ENCODE measurements at places on chromosomes 4 and X.

- no peak for DNase-seq
Measured at GRCh38 chr4:15912961-15913630, 25.4 kb downstream of the FGFBP1 start.

- DNase-seq = no peak
Measured at GRCh38 chr4:127501103-127501502, 131.7 kb upstream of the INTU start.

GRCh38 chrX:7409866-7410265 lies 261.9 kb upstream of the PUDP start:
- no peak for DNase-seq

DNA sequence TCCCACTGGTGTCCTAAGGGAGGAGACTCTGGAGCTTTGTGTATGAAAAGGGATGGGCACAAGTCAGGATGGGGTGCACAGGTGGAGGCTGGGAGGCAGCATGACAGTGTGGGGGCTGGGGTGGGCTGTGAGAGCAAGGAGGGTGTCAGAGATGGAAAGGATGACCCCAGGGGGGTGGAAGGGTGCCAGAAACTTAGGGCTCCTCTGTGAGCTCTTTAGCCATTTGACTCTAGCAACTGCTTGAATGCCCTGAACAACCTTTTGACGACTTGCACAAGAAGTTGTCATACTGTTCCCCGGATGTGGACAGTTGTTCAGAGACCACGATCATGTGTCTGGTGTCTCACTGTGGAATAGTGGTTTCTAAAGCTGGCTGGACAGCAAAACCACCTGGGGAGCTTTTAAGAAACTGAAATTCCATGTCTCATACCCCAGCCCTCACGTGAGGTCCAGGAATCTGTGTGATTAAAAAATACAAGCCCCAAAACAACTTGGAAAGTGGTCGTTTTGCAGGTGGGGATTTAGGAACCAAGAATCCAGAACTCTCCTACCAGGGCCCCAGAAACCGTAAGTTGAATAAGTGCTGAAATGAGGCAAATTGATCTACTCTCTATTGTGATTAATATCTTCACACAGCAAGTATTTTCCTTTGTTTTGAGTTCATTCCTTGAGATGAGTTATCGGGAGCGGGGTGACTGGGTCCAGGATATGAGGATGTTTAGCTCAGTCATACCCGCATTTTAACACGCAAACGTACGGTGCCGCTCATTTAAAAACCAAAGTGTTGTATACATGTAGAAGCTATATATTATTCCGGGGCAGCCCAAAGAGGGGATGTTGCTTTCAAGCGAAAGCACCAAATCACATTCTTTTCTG lies 3.4 kb downstream of the RHOH start:
- no peak for DNase-seq

GRCh38 chr4:102574317-102574716 lies 73.2 kb downstream of the NFKB1 start:
- DNase-seq = no peak

- DNase-seq = peak; percentile 21
Measured at GRCh38 chrX:102599951-102600579, 750 bp downstream of the ARMCX5 start.

- DNase-seq = no peak
Measured at GRCh38 chrX:78321809-78322208, 5.6 kb downstream of the CYSLTR1 start.

DNA sequence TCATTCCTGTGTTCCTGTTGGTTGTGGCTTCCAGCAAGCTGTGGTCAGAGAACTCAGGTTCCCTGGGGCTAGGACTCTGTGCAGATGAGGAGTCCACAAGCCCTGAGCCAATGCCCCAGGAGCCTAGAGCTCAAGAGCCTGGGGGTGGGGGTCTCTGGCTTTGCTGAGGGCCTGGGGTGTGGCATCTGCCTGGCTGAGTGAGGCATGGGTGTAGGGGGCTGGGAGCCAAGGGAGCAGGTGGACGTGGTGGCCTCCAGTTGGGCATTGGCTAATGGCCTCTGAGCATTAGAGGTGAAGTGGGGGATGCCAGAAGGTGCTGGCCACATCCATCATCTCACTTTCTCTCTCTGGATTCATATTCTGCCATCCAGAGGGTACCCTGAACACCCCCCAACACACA lies 5.3 kb upstream of the MAMLD1 start:
- DNase-seq = no peak

DNA sequence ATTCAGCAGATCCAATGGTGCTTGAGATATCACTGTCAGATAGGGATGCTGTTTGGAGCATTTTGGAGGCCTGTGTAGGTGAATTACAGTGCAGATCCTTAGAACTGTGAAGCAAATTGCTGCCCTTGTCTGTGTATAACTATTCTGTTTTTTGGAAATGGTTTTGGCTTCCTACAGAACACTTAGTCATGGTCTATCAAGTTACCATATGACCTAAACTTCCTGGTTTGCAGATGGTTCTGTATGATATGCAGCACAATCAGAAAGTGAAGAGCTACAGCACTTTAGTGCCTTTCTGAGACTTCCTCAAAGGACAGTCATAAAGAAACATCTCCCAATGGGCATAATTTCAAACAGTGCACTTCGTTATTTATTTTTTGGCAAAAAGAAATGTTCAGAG lies 688.6 kb downstream of the SH3BGRL start:
- DNase-seq = no peak

- no peak for DNase-seq
Measured at GRCh38 chr4:113423631-113424030, 337.9 kb downstream of the CAMK2D start.

- DNase-seq = no peak
Measured at GRCh38 chr4:102642631-102643298, 118.0 kb downstream of the MANBA start.

GRCh38 chrX:123731258-123731986 lies 1.4 kb downstream of the THOC2 start:
- no peak for DNase-seq

GRCh38 chrX:100700809-100701208 lies 31.1 kb downstream of the SYTL4 start:
- DNase-seq = no peak

DNA sequence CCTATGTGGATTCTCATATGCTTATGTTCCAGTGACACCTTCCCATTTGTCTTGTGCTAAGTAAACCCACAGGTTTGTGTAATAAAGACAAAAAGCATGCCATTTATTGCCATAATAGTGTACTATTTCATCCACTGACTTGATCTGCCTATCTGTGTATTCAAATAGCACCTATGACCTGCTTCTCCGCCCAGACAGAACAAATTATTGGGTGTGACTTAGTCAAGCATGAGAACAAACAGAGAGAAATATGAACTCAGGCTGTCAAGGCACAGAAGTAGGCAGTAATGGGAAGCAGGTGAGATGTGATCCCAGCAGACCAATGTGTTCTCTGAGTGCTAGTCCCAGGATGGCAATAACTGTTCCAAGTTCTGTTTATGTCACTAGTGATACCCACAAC lies 25.4 kb downstream of the ELOVL6 start:
- peak; percentile 35 for DNase-seq

- DNase-seq = no peak
Measured at GRCh38 chr4:172751550-172751949, 417.1 kb upstream of the GALNT7 start.

GRCh38 chr4:153116291-153116680 lies 88.0 kb upstream of the TRIM2 start:
- no peak for DNase-seq

- DNase-seq = no peak
Measured at GRCh38 chr4:172040766-172041165, 227.6 kb downstream of the GALNTL6 start.

DNA sequence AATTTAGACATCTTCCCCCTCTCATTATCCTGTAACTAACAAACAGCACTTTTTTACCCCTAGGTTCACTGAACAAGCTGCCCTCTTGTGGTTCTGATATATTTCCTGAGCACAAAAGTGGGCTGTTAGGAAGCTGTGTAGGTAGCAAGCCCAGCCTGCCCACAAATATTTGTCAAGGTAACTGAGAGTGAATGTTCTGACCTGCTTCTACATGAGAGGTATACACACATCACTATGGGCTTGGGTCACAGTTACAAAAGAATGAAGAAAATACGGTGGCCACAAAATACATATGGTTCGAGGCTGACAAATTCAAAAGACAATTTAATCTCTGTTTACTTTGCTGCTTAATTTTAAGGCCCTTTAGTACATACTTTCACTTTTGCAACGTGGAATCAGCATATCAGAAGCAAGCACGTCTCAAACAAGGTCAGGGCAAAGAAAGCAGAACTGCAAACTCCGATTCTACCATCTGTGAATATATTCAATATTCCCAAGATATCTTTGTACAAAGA lies 78.7 kb downstream of the RBM47 start:
- DNase-seq = peak; percentile 60

DNA sequence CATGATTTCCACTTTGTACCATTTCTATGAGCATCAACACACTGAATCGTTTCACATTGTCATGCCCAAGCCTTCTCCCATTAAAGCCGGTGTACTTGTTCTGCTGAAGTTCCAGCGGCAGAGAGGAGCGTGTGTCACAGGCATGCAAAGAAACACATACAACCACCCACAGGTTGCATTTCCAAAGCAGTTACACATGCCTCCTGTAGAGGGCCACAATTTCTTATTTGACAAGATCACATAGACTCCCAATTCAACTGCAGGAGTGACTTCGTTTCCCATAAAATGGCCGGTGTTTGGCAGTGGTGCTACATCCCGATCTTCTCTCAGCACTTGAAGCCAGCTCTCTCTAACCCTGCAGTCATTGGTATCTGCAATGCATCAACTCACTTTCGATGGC lies 992.6 kb downstream of the NLGN4X start:
- peak; percentile 63 for DNase-seq

GRCh38 chrX:31021537-31021936 lies 50.3 kb downstream of the FTHL17 start:
- no peak for DNase-seq

DNA sequence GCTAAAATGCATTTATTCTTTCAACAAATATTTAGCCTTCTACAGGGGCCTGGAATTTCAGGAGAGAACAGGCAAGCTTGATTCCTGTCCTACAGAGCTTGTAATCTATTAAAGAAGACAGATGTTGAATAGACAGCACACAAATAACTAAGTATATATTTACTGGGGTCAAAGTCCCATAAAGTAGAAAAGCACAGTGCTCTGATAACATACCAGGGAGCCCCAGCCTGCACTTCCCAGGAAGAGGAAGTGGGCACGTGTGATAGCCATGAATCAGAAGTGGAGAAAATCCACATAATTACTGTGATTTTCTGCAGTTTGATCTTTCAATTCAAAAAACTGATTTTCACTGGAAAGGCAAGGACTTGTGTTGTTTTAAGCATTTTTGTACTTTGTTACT lies 129.1 kb downstream of the EGF start:
- no peak for DNase-seq

GRCh38 chr4:54332542-54332941 lies 103.4 kb downstream of the PDGFRA start:
- DNase-seq = no peak

GRCh38 chr4:159227984-159228383 lies 125.1 kb downstream of the RAPGEF2 start:
- no peak for DNase-seq

DNA sequence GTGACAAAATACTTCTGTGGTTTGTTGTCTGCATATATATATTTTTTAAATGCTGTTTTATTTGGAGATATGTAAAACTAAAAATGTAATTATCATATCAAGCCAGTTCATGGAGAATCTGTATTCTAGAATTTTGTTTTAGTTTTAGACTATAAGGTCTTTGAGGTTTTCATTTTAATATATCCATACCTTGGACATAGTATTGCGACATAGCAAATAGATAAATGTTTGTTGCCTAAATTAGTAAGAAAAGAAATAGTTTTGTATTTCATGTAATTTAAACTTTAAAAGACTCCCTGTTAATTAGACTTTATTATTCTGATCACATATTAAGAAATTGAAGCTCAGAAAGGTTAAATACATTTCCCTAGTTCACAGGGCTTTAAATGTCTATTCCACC lies 472.9 kb downstream of the GBA3 start:
- DNase-seq = no peak

DNA sequence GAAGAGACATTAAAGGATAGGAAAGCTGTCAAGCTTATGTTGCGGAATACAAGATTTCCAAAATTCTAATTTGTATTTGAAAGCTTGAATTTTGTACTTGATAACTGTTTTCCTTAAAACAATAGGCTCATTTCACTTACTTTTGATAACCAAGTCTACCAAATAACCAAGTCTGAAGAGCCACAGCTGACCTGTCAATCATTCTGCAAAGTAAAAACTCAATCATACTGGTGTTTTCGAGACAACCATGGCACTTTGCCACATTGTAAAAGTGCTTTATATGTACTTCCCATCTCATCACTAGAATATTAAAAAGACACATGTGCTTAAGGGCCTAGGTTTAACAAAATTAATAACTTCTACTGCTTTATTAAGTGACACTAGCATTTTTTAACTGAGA lies 47.9 kb downstream of the LEF1 start:
- DNase-seq = no peak

DNA sequence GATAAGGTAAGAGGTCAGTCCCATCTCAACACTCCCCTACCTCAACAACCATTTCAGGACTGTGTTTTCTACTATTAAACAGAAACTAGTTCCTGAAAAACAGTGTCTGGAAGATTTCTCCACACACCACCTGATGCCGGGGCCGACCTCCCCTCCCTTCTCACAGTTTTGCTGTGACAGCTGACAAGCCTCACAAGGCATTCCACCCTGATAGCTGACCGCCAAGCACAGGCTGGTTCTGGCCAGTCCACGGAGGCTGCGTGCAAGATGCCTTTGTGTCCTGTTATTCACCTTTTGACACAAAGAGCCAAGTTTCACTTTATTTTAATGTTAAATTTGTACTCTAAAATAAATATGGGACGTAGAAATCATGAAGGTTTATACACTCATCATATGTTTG lies 758.6 kb downstream of the PDHA2 start:
- DNase-seq = no peak

GRCh38 chrX:43328358-43328946 lies 327.6 kb upstream of the MAOA start:
- DNase-seq = no peak

- DNase-seq = no peak
Measured at GRCh38 chr4:186762361-186762760, 38.7 kb upstream of the FAT1 start.

DNA sequence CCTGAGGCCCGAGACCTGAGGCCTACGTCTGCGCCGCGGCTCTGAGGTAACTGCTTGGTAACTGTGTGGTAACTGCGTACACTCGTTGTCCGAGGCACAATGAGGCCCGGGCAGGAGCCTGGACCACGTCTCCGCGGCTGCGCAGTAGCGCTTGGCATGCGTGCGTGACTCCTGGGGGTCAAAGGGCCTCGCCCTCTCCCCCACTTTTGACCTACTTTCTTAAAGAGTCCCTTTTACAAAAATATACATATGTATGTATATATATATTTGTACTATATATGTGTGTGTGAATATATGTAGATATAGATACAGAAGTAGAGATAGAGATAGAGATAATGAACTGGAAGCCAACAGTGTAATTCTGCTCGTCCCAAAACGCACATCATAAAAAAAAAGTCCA lies at the start of gene BEND2:
Gene BEND2 (minus strand): TSS at position 101 of the 400 bp plus-strand sequence. CDS start 136 bp downstream, outside the sequence.
- DNase-seq = no peak

DNA sequence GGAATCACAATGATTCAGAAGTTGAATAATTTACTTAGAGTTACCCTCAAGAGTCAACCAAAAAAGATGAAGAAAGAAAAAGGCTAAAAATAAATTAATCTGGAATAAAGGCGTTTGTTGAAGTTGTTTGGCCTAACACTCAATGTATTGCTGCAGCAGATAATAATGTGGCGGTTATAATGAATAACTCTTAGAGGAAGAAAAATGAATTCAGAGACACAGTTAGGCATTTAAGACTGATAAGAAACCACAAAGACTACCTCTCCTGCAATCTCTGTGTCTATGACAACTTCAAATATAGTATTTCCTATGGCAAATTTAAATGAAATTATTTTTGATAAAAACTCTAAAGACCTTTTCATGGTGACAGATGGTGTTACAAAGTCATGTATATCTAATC lies 1369.1 kb upstream of the AGA start:
- no peak for DNase-seq

All from NCI-H1092 treated with DMSO at 0.1 percent for 48 hours (cell line).